ENCODE measurements at places on chromosomes 7 and 10. TPM values are rescaled to one million over a fixed set of nuclear protein-coding genes. Genes with fewer than 3 reads are reported as not detected.

FANK1 gene
- 0.31 TPM for total RNA-seq

- no peaks in the 10 kb centered on the region for H3K4me1 ChIP-seq
- H3K36me3 ChIP-seq, result no peaks in the 10 kb centered on the region
- H3K27ac ChIP-seq, result no peak overlapping the region
- no peaks in the 10 kb centered on the region for H3K27me3 ChIP-seq
- H3K4me3 ChIP-seq, result no peak overlapping the region
Observed at GRCh38 chr10:35881320-35881719, 239.2 kb upstream of the FZD8 start.

DNA sequence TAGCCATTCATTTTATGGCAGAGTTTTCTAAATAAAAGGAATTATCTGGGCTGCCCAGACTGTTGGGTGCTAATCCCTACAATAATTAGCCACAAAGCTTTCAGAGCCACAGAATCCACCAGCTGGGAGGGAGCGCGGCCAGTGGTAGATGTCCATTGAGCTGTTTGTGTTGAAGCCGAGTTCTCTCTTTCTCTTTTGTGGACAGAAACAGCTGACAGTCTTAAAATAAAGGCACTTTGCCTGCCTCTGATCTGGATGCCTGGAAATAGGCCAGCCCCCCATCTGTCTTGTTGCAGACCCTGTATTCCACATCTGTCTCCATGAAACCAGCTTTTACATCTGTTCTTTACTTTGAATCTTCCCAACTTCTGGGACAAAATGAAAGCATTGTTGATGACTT is 66.1 kb downstream of the MTPN start:
- H3K36me3 ChIP-seq, result no peaks in the 10 kb centered on the region
- H3K4me3 ChIP-seq, result no peak overlapping the region
- no peak overlapping the region for H3K27ac ChIP-seq
- H3K27me3 ChIP-seq, result no peaks in the 10 kb centered on the region
- DNase-seq, result no peak

DNA sequence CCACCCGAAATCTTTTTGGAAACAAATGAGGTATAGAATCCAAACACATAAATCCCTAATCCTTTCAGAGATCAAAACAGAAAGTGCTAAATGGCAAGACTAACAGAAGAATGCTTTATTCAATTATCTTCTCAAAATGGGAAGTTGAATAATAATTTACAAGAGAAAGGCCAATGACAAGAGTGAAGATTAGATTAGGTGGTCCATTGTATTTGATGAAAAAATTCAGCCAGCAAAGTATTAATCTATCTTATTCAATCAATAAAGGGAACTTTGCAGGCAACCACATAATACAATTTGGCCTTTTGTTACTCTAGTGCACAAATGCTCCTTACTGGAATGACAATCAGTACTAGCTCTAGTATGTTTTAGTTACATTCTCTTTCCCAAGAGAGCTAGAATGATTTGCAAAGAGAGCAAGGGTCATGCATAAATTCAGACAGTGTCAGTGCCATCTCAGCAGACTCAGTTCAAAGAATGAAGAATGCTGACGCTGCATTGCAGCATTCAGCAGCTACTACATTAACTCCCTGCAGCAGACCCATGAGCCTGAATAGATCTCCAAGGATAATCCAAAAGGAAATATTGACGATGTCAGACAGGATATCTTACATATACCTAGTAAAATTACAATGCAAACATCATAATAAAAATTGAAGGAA is 131.8 kb downstream of the ANK3 start:
- peaks cover 10% of the 10 kb centered on the region for H3K4me1 ChIP-seq
- H3K4me3 ChIP-seq, result no peak overlapping the region
- DNase-seq, result no peak
- no peak overlapping the region for H3K27ac ChIP-seq

TMEM72 gene
- total RNA-seq, result not detected

CREM gene
- total RNA-seq, result 48.7 TPM

- H3K36me3 ChIP-seq, result no peaks in the 10 kb centered on the region
- H3K4me1 ChIP-seq, result no peaks in the 10 kb centered on the region
- peaks cover 6% of the 10 kb centered on the region for H3K27me3 ChIP-seq
- no peak overlapping the region for H3K4me3 ChIP-seq
Observed at GRCh38 chr7:22051886-22052673, 106.4 kb upstream of the CDCA7L start.

GRCh38 chr10:82880776-82881290 is 1005.8 kb downstream of the NRG3 start:
- H3K27me3 ChIP-seq, result no peaks in the 10 kb centered on the region
- H3K4me3 ChIP-seq, result no peak overlapping the region
- H3K27ac ChIP-seq, result no peak overlapping the region
- no peak for DNase-seq

AKR1D1 gene
- not detected for total RNA-seq

INHBA gene
- total RNA-seq, result not detected

GRCh38 chr10:71269301-71270288 is 49.5 kb upstream of the SLC29A3 start:
- peaks cover 6% of the 10 kb centered on the region for H3K4me1 ChIP-seq
- H3K27ac ChIP-seq, result no peak overlapping the region
- DNase-seq, result no peak

All from activated CD4-positive, alpha-beta T cell treated with anti-CD3 and anti-CD28 coated beads, Interleukin-2, amount 10 ng/mL, durations not matched to agents 7 days and 5 days (primary cell).